ENCODE measurements at places on chromosomes 12 and 14. TPM values are rescaled to one million over a fixed set of nuclear protein-coding genes. Genes with fewer than 3 reads are reported as not detected.
A peak's percentile ranks its signal among the peaks of the same experiment; 100 is the strongest.

The CARMIL3 gene
- not detected for total RNA-seq

The DHRS2 gene
- not detected for total RNA-seq

The KRT75 gene
- not detected for total RNA-seq

The PIGH gene
- 13.8 TPM for total RNA-seq

DNA sequence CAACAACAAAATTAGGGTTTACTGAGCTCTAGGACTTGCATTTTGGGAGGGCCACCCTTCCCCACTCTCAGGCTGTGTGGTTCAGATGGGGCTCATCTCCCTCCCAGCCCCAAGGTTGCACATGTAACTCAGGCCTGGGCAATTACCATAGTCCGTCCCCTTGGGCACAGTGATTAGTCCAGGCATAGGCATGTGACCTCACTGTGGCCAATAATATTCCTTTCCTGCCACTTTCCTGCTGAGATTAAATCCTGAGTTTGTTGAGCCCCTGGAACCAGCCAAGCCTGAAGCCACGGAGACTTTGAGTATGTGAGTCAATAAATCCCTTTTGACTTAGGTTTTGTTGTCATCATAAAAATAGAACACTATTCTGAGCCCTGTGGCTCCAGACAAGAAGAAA lies 113.0 kb downstream of the AACS start:
- no peak overlapping the region for H3K27ac ChIP-seq
- no peaks in the 10 kb centered on the region for H3K27me3 ChIP-seq
- no peak overlapping the region for H3K4me3 ChIP-seq
- DNase-seq, result no peak
- peaks cover 7% of the 10 kb centered on the region for H3K4me1 ChIP-seq

GRCh38 chr14:24794644-24795305 lies 160.8 kb upstream of the GZMB start:
- H3K27ac ChIP-seq, result no peak overlapping the region
- no peak for DNase-seq
- no peak overlapping the region for H3K4me3 ChIP-seq
- peaks cover 3% of the 10 kb centered on the region for H3K4me1 ChIP-seq
- no peaks in the 10 kb centered on the region for H3K27me3 ChIP-seq

The TAS2R30 gene
- 0.90 TPM for total RNA-seq

- H3K27ac ChIP-seq, result no peak overlapping the region
- no peak overlapping the region for H3K4me3 ChIP-seq
- no peaks in the 10 kb centered on the region for H3K4me1 ChIP-seq
- H3K36me3 ChIP-seq, result no peaks in the 10 kb centered on the region
- H3K27me3 ChIP-seq, result no peaks in the 10 kb centered on the region
These were observed 40.2 kb upstream of the LTA4H start for GRCh38 chr12:96075560-96075959.

- DNase-seq, result no peak
- peaks cover 59% of the 10 kb centered on the region for H3K36me3 ChIP-seq
- no peaks in the 10 kb centered on the region for H3K4me1 ChIP-seq
- no peaks in the 10 kb centered on the region for H3K27me3 ChIP-seq
- H3K27ac ChIP-seq, result no peak overlapping the region
- H3K4me3 ChIP-seq, result no peak overlapping the region
These were observed 39.3 kb downstream of the RBM19 start for GRCh38 chr12:113926788-113927187.

- H3K27ac ChIP-seq, result peak overlapping the region; percentile 81
- no peaks in the 10 kb centered on the region for H3K27me3 ChIP-seq
- peaks cover 33% of the 10 kb centered on the region for H3K36me3 ChIP-seq
These were observed 11.3 kb upstream of the STAC3 start for GRCh38 chr12:57262126-57262822.

The GRIP1 gene
- 12.6 TPM for total RNA-seq

- no peaks in the 10 kb centered on the region for H3K27me3 ChIP-seq
- H3K4me3 ChIP-seq, result no peak overlapping the region
- H3K36me3 ChIP-seq, result peaks cover 17% of the 10 kb centered on the region
- H3K4me1 ChIP-seq, result peaks cover 42% of the 10 kb centered on the region
These were observed 19.6 kb downstream of the LGMN start for GRCh38 chr14:92728759-92729364.

The KRT77 gene
- total RNA-seq, result not detected

The BCAT1 gene
- 3.4 TPM for total RNA-seq

DNA sequence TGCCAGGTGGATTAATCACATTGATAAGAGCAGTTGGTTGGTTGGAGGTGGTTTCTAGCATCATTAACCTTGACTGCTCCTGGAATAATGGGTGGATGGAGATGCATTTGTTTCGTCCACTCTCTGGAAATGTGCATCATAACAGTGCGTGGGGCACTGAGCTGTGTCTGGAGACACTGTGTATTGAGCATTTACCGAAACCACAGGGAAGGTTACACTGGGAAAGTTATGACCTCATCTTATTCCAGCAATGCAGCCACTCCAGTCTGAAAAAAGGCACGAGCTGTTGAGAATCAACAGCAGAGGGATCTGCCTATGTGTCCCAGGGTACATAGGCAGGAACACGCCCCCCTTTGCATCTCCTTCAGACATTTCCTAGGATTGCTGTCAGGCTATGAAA lies 27.2 kb downstream of the RNFT2 start:
- no peak overlapping the region for H3K4me3 ChIP-seq
- no peak overlapping the region for H3K27ac ChIP-seq
- H3K36me3 ChIP-seq, result no peaks in the 10 kb centered on the region
- no peaks in the 10 kb centered on the region for H3K27me3 ChIP-seq
- peaks cover 3% of the 10 kb centered on the region for H3K4me1 ChIP-seq

GRCh38 chr14:91327250-91327595 lies 82.7 kb upstream of the GPR68 start:
- H3K27me3 ChIP-seq, result no peaks in the 10 kb centered on the region
- DNase-seq, result no peak
- H3K4me3 ChIP-seq, result no peak overlapping the region
- no peaks in the 10 kb centered on the region for H3K36me3 ChIP-seq
- H3K4me1 ChIP-seq, result peaks cover 52% of the 10 kb centered on the region

DNA sequence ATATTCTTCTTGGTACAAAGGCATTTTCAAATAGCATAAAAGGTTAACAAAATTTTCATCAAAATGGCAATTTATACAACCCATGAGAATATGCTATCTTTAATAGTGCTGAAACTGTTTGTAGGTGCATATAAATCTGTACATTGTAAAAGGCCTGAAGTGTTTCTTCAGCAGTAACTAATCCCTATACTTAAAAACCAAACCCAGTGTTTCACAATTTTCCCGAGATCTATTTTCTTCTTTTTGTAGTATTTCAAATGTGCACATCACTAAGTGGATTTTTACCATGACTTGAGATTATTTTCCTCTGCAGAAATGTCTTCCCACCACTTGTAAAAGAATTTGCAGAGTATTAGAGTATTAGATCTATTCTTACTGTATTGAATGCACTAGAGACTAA lies 76.5 kb downstream of the FERMT2 start:
- H3K4me1 ChIP-seq, result no peaks in the 10 kb centered on the region
- H3K27me3 ChIP-seq, result no peaks in the 10 kb centered on the region
- no peak for DNase-seq
- peaks cover 86% of the 10 kb centered on the region for H3K36me3 ChIP-seq
- no peak overlapping the region for H3K27ac ChIP-seq
- no peak overlapping the region for H3K4me3 ChIP-seq

DNA sequence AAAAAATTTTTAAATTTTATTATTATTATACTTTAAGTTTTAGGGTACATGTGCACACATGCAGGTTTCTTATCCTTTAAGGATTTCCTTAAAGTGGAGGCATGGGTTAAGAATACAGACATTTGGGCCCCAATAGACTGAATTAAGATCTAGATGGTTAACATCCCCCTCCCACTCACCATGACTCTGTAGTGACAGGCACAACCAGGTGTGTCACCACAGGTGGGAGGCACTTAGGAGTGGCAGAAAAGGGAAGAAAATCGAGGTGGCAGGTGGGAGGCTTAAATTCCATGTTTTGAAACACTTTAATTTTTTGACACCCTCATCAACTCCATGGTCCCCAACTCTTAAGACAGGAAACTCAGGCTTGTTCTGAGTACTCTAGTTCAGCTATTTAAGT lies 37.6 kb upstream of the GRIP1 start:
- H3K27ac ChIP-seq, result no peak overlapping the region
- H3K27me3 ChIP-seq, result no peaks in the 10 kb centered on the region
- H3K36me3 ChIP-seq, result no peaks in the 10 kb centered on the region
- DNase-seq, result no peak

The SLC5A8 gene
- total RNA-seq, result not detected

The NOS1 gene
- 0.04 TPM for total RNA-seq

DNA sequence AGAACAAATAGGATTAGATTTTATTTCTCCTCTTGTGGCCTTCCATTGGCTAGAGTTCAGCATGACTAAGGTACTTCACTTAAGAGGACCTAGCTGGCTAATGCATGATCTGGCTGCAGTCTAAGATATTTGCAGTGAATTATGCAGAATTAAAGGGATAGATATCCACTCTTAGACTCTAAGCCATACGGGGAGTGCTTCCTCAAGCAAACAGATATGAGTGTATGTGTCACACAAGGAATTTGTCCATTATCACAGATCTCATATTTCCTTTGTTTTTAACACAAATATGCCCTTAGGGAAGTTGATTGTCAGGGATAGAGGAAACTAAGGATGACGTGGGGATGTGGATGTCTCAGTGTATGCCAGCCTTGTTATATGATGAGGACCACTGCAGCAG lies 88.1 kb upstream of the DHRS4 start:
- H3K27ac ChIP-seq, result no peak overlapping the region
- H3K4me1 ChIP-seq, result no peaks in the 10 kb centered on the region
- H3K36me3 ChIP-seq, result no peaks in the 10 kb centered on the region

DNA sequence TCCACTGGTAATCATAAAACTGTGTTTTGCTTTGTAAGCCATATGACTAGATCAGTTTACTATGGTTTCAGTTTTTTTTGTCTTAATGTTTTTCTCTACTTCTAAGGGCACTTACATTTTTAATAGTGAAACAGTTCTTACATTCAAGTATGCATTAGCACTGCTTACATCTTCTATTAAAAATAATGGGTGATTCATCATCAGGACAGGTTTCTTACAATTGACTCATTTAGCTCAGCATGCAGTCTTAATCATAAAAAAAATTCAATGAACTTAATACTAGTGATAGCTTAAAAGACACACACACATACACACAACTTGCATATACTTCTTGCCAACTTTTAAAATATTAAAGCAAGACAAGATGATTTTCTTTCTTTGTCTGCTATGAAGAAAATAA lies 845.7 kb upstream of the USP15 start:
- H3K36me3 ChIP-seq, result no peaks in the 10 kb centered on the region
- DNase-seq, result no peak
- H3K4me3 ChIP-seq, result no peak overlapping the region
- no peak overlapping the region for H3K27ac ChIP-seq

The ACSM4 gene
- total RNA-seq, result not detected

The ETFBKMT gene
- 2.2 TPM for total RNA-seq

DNA sequence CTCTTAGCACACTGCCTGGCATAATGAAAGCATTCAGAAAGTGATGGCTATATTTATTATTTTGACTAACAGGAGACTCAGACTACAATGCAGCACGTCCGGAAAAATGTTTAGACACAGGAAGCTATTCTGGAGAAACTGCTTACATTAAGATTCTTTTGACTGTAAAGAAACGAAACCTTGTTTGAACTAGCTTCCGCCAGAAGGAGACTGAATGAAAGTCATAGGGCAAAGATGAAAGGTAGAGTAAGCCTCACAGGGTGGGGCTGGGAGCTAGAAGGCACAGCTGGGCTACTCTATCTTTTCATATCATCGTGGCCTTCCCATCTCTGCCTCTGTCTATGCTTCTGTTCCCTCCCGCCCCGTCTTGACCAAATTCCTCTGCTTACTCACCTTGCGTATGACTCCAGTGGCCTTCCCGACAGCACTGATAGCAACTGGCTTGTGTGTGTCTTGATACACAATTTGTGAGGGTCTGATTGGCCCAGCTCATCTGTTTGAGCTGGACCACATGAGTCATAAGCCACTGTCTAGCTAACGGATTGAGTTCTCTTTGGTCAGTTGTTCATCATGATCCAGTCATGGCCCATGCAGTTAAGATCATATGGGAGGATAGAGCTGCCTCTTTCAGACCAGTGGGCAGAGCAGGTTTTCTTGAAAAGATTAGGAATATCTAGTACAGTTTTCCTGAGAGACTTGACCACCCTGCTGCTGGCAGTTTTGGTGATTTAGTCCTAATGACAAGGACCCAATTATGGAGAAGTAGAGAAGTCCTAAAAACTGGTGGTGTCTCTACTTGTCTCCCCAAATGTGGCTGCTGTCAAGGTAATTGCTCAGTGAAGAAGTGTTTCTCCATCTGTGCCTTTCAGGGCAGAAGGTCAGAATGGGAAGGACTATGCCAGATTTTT lies 151.5 kb upstream of the SLC38A2 start:
- H3K27ac ChIP-seq, result peak overlapping the region; percentile 55
- H3K4me1 ChIP-seq, result peaks cover 36% of the 10 kb centered on the region
- no peaks in the 10 kb centered on the region for H3K27me3 ChIP-seq
- DNase-seq, result no peak

The AKAP3 gene
- 7.1 TPM for total RNA-seq

GRCh38 chr12:133231001-133231400 lies 4.7 kb downstream of the ANHX start:
- no peaks in the 10 kb centered on the region for H3K4me1 ChIP-seq
- no peaks in the 10 kb centered on the region for H3K27me3 ChIP-seq
- DNase-seq, result no peak
- no peaks in the 10 kb centered on the region for H3K36me3 ChIP-seq
- no peak overlapping the region for H3K4me3 ChIP-seq

GRCh38 chr14:90785471-90785870 lies 30.8 kb downstream of the TTC7B start:
- H3K27me3 ChIP-seq, result no peaks in the 10 kb centered on the region
- peaks cover 12% of the 10 kb centered on the region for H3K36me3 ChIP-seq
- no peak overlapping the region for H3K4me3 ChIP-seq
- peak; percentile 82 for DNase-seq
- H3K27ac ChIP-seq, result no peak overlapping the region
